ENCODE measurements at places on chromosomes 7 and 10.

DNA sequence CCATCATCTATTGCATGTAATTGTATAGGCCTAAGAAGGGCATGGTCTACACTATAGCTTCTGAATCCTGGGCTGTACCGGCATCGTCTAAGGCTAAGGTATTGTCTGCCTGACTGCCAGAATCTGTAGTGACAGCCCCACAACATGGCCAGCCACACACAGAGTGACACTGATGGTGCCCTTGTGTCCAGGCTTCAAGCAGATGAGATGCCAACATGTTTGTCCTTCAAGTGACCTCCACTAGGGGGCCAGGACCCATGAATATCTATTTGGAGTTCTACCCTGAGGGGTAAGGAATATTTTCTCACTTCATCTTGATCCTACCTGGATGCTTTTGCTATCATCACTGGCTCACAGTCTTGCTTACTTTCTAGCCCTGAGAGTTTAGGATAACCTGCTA lies 1.5 kb downstream of the CYP3A7 start:
- DNase-seq = no peak

GRCh38 chr7:105365541-105366534 lies 22.9 kb downstream of the SRPK2 start:
- no peak for DNase-seq

DNA sequence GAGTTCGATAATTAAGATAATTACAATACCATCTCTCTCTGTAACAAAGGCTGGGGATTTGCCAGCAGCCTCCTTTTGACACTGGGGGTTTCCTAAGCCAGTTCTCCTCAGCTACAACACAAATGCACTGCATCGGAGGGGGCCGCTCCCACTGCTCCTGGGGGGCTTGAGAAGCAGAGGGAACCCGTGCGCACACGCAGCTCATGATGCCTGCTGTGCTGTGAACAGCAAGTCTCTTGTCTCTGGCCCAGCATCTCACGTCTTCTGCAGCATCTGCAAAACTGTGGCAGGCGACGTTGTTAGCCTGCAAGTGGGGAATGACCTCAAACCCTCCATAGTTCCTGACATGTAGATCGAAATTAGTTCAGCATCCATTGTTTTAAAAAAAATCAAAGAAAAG lies 5.5 kb downstream of the VIPR2 start:
- no peak for DNase-seq

- no peak for DNase-seq
Observed at GRCh38 chr10:18501198-18501597, 150.2 kb downstream of the NSUN6 start.

DNA sequence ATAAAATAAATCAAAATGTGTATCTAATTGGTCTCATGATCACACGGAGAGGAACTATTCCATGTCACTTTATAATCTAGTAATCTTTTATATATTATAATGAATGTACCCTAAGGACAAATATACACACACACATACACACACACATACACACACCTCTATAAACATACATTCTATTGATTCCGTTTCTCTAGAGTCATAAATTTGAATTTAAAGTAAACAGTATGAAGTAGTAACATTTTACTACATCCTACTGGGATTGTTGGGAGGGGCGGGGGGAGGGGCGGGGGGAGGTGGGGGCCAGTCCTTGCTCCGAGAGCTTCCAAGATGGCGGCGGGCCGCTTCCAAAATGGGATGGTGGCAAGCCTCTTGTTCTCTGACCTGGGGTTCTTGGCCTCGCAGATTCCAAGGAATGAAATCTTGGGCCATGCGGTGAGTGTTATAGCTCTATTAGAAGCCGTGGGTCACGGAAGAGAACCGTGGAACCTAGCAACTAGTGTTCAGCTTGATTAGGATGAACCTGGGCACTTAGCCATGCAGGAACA lies 143.2 kb downstream of the REEP3 start:
- no peak for DNase-seq

DNA sequence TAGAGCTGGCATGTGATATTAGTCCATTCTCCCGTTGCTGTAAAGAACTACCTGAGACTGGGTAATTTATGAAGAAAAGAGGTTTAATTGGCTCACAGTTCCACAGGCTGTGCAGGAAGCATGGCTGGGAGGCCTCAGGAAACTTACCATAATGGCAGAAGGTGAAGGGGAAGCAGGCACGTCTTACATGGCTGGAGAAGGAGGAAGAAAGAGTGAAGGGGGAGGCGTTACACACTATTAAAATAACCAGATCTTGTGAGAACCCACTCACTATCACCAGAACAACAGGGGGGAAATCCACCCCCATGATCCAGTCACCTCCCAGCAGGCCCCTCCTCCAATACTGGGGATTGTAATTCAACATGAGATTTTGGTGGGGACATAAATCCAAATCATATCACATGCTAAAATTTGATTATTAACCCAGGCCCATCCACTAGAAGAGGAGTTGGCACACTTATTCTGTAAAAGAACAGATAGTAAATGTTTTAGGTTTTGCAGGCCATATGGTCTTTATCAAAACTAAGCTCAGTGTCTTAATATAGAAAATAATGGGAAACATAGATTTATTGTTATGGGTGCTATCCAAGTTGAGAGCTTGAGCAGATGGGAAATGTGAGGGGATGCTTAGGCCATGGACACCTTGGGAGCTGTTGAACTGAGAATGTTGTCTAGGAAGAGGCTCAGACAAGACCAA lies 18.6 kb upstream of the HK1 start:
- no peak for DNase-seq

GRCh38 chr7:20831451-20831850 lies 44.8 kb upstream of the SP8 start:
- no peak for DNase-seq

GRCh38 chr10:33189808-33190207 lies 144.7 kb downstream of the NRP1 start:
- no peak for DNase-seq

DNA sequence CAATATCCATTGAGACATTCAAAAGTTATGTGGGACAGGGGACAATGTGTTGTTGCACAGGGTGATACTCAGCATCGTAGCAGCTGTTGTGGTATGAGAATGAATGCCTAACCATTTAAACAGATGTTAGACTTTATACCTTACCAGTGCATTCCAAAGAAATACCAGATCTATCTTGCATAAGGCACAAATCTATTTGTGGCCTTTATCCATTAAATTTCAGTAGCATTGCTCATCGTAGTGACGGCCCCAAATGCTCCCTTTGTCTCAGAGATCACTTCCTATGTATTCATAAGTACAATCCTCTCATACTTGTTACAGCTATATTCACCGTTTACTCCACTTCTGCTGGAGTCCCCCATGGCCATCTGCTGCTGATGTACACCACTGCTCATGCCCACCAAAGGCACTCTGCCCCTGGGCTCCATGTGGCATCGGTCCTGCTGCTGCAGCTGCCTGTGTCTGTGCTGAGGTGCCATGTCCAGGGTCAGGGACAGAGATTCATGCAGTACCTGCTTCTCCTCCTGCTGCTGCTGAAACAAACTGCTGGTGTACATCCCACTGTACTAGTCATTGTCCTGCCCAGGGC lies 96.3 kb downstream of the CPED1 start:
- DNase-seq = no peak

- no peak for DNase-seq
Observed at GRCh38 chr10:5364890-5365338, at the start of gene UCN3. Gene UCN3 (plus strand): TSS chr10:5364966. CDS start chr10:5373721, 8,755 bp downstream.

DNA sequence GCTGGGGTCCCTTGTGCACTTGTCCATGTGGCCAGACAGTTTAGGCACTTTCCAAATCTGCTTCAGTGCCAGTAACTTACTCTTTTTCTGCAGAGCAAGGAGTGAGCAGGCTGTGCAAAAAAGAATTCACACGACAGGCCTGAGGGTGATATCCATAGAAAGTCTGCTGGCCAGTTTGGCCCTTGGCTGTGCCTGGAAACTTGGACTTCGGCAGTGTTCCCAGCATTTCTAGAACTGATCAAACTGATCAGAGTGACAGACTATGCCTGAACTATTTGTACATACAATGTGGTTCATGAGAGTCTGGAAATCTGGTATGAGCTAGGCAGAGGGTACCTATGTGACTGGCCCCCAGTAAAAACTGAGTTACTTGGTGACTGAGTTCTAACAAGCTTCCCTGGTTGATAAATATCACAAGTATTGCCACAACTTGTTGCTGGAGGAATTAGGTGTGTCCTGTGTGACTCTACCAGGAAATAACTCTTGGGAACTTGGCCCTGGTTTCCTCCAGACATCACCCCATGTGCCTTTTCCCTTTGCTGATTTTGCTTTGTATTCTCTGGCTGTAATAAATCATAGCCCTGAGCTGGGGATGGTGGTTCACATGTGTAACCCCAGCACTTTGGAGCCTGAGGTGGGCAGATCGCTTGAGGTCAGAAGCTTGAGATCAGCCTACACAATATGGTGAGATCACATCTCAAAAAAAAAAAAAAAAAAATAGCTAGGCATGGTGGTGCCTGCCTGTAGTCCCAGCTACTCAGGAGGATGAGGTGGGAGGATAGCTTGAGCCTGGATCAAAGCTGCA lies 3.3 kb upstream of the DENND10 start:
- DNase-seq = no peak

GRCh38 chr7:49327155-49327554 lies 402.8 kb downstream of the CDC14C start:
- DNase-seq = no peak

DNA sequence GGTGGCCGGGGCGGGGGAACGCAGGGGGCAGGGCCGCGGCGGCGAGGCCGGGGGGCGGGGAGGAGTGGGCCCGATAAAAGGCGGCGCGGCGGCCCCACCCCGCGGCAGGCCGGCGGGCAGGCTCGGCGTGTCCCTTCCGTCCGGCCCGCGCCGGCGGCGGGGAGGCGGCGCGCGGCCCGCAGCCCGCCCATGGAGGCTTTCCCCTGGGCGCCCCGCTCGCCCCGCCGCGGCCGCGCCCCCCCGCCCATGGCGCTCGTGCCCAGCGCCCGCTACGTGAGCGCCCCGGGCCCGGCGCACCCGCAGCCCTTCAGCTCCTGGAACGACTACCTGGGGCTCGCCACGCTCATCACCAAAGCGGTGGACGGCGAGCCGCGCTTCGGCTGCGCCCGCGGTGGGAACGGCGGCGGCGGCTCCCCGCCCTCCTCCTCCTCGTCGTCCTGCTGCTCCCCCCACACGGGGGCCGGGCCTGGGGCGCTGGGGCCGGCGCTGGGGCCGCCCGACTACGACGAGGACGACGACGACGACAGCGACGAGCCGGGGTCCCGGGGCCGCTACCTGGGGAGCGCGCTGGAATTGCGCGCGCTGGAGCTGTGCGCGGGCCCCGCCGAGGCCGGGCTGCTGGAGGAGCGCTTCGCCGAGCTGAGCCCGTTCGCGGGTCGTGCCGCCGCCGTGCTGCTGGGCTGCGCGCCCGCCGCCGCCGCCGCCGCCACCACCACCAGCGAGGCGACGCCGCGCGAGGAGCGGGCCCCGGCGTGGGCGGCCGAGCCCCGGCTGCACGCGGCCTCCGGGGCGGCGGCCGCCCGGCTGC lies at the start of gene NANOS1:
NANOS1 (plus strand) TSS at position 102 of the 808 bp plus-strand sequence; CDS start at position 190, 88 bp downstream.
- no peak for DNase-seq

GRCh38 chr7:50826371-50827172 lies 43.9 kb upstream of the GRB10 start:
- no peak for DNase-seq

DNA sequence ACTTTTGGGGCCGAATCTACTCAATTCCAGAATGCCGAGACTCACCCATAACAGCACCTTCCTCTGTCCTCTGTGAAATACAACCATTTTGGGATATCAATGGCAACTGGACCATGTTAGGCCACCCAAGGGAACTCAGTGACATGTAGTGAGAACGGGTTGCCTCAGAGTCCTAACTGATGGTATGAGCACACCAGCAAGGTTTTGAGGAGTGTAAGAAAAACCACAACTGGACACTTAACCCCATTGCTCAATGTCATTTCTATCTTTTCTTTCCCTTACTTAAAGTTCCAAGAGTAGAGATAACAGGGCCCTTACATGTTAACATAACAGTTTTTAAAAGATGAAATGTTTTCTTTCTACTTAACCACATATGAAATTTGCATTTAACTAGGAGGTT lies 67.1 kb downstream of the TNS3 start:
- DNase-seq = no peak

GRCh38 chr7:141158561-141158960 lies 84.7 kb downstream of the TMEM178B start:
- no peak for DNase-seq

DNA sequence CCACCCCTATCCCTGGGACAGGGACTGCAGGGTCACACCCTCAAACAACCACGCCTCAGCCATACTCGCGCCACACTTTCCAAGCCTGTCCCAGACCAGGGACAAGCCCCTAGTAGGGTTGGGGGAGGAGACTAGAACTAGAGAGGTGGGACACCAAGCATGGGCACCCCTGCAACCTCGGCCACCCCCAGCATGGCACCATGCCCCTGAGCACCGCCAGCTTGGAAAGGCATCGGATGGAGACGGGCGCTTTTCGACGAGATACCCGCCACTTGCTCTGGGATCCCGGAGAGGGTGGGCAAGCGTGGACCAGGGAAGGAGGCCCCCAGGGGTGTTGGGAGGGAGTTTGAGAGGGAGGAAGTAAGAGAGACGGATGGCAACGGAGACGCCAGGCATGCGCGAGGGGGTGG lies 13.1 kb upstream of the KMT2E start:
- DNase-seq = no peak

DNA sequence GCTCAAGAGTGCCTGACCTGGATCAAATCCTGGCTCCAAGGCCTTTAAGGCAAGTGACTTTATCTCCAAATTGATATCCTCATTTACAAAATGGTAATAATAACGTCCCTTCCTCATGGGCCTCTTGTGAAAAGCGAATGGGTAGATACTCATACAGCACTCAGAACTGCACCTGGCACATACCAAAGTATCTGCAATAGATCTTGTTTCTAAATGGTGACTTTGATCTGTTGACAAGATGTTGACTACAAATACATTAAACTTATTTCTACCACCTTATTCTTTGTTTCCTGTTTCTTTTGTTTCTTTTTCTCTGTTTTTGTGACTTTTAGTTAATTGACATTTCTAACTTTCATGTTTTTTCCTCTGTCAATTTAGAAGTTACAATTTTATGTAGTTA lies 53.0 kb downstream of the RNLS start:
- no peak for DNase-seq

Measured in activated CD4-positive, CD25-positive, alpha-beta regulatory T cell (primary cell).